ENCODE measurements at places on chromosomes 1 and 21.

DNA sequence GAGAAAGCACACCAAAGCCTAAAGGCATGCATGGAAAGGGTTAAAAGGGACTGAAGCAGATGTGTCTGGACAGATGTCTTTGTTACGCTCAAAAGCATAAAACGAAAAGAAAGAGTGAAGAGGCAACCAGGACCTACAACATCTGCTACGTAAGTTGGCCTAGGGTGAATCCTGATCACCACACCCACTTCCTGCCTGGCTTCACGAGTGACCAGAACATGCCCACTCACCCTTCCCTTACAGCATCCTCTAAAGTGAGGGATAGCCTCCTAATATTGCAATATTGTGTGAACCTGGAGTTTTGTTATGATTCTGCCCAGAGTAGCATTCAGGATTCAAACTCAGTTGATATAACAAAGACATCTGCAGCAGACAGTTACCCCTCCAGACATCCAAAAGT is 10.6 kb upstream of the OLIG2 start:
- no peak for DNase-seq

GRCh38 chr21:15006594-15007230 is 58.1 kb downstream of the NRIP1 start:
- DNase-seq: no peak

DNA sequence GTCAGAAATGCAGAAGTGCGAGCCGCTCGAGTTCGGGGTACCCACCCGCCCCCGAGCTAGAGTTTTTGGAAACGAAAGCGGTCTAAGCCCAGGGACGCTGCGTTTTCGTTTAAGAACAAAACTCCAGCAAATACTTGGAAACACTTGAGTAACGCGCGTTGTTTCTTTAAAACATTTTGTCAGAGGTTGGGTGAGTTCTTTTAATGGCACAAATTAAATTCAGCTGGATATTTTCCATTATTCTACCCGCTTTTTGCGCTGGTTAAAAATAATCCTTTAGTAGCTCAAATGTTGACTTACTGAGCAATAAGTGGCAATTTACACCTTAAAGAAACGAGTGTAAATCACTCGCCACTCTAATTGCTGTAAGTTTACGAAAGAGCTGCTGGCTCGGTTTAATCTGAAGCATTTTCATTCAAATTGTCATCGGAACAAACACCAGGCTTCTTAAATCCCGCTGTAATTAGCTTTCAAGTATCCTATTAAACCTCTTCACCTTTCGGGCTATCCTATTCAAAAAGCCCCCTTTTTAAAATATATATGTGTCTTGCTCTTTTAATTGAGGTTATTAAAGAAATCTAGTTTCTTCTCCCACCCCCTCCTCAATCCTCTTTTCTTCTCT is 1.5 kb downstream of the LHX8 start:
- no peak for DNase-seq

DNA sequence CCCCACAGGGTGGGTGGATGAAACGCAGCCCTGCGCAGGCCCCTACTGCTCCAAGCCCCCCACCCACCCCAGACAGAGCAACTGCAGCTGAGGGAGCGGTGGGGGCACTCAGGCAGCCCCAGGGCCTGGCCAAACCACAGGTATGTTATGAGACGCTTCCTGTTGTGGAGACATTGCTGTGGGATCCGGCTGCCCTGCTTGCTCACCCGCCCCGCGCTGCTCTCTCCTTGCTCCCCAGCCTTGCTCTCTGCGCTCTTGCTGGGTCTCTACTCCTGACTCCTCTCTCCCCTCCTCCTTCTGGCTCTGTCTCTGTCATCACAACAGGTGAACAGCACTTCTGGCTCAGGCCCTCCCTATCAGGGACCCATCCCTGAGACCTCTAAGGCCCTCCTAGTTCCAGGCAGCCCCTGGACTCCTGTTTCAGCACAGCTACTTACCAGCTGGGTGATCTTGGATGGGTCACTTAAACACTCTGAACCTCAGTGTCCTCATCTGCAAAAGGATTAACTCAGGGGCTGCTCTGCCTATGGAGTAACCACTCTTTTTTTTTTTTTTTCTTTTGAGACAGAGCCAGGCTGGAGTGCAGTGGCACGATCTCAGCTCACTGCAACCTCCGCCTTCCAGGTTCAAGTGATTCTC is 15.9 kb downstream of the COL8A2 start:
- peak; percentile 85 for DNase-seq

- no peak for DNase-seq
Observed at GRCh38 chr21:45655124-45655523, 11.6 kb downstream of the PCBP3 start.

Measured in kidney tubule cell (primary cell).